ENCODE measurements at places on chromosomes 7 and 10. TPM values are rescaled to one million over a fixed set of nuclear protein-coding genes. Genes with fewer than 3 reads are reported as not detected.

DNA sequence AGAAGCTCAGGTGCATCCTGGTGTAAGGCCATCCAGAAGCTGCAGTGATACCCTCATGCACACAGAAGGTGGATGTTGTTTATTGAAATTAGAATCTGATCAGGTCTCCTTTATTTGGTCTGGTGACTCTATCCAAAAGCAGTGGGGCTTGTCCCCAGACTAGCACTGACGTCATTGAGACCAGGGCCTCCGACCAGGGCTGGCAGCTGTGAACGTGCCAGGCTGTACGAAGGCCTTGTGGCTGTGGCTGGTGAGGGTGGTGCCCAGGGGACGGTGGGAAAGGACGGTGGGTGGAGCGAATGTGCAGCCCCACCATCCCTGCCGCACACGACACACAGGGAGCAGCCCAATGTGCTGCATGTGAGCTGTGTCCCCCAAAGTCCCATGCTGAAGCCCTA is 160.0 kb downstream of the ADARB2 start:
- DNase-seq = no peak

- peak; percentile 97 for DNase-seq
These were observed 18.2 kb downstream of the PODXL start for GRCh38 chr7:131538071-131538812.

GRCh38 chr7:70341446-70341845 is 743.2 kb downstream of the AUTS2 start:
- no peak for DNase-seq

DNA sequence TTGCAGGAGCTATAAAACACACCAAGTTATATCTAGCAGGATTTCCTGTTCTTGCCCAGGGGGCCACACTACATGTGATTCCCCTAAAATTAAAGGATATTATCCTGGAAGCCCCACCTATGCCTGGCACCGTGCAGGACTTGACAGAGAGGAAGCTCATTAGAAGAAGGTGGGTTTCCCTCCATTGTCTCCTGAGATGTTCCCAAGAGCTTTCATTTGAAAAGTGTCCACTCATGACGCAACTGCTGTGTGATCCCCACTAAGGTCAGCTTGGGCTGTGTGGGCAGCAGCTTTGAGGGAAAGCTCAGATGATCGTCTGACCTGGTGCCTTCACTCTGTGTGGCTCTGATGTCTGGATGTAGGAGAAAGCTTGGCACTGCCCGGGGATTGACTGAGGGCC is 53.5 kb downstream of the RAMP3 start:
- DNase-seq = no peak

- no peak for DNase-seq
These were observed 5.5 kb downstream of the LRMDA start for GRCh38 chr10:75436896-75437295.

VWC2 gene
- not detected for total RNA-seq

GRCh38 chr7:157652954-157653826 is 316.4 kb downstream of the DNAJB6 start:
- no peak for DNase-seq

GRCh38 chr7:100785878-100786277 is 41.4 kb downstream of the EPHB4 start:
- no peak for DNase-seq

TBX20 gene
- total RNA-seq = 1.1 TPM

CDHR3 gene
- total RNA-seq = 8.7 TPM
